Naive thymus-derived CD4-positive, alpha-beta T cell (primary cell): ENCODE measurements at places on chromosomes 12 and 14. TPM values are rescaled to one million over a fixed set of nuclear protein-coding genes. Genes with fewer than 3 reads are reported as not detected.

GRCh38 chr12:78447373-78447772, 417.2 kb upstream of the SYT1 start:
- no peak for DNase-seq

The HOXC13 gene
- total RNA-seq = not detected

The MYBPC1 gene
- total RNA-seq = not detected in 2 replicates

The CMAS gene
- 14.3 TPM for total RNA-seq

DNA sequence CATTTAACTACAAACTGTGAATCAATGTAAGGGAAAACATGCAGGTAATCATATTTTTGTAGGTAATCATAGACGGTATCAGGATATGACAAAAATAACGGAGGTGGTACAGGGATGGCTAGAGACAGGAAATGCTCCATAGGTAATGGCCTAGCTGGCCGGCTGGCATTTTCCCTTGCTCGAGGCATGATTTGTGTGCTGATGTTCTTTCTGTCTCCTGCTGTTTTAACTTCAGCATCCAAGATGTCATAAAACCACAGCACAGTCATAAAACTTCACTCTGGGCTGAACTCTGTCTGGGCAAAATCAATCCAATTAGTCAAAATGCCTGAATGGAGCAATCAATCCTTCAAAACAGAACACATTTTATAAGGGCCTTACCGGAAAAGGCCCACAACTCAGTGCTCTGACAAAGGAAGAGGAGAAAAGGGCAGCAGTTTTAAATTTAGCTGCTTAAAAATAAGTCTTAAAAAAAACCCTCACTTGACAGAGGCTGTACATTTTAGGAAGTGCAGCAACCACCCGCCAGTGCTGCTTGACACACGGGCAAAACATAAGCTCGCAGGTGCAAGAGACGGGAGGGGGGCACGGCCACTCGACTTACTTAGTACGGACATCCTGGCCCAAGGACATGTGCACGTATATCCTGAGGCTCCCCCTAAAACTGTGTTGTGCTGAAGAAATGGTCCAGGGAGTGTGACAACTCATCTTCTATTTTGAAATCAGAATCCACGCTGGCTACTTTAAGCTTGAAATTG, 40.5 kb upstream of the GPR68 start:
- DNase-seq = no peak

DNA sequence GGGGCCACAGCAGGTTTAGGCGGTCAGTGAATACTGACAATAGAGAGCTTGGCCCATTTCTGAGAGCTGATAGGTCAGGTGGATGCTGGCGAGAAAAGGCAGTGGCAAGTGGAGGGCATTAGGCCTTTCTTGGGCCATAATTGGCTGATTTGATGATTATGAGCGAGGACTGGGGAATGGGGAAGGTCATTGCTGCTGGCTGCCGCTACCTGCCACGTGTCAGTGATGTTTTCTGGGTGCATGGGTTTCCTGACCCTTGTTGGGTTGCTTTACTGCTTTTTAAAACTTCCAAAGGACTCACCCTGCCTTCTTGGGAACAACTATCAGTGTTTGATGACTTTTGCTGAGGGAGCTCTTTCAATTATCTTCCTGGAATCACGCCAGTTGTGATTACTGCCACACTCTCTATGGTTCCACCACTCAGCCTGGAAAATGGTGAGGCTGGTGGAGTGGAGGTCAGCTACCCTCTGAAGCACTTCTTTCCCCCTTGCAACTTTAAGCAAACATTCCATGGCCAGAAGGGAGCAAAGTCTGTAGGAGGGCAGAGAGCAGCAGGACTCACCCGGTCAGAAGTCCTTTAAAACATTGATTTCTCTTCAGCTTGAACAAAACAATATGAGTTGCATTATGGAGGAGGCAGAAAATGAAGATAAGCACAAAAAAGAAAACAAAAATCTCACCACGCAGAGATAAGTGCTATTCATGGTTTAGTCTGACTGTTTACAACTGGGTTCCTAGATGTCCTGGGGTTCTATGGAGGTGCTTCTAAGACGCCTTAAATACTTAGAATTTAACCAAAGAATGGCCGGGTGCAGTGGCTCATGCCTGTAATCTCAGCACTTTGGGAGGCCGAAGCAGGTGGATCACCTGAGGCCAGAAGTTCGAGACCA, 12.1 kb upstream of the SLC10A1 start:
- no peak for DNase-seq

DNA sequence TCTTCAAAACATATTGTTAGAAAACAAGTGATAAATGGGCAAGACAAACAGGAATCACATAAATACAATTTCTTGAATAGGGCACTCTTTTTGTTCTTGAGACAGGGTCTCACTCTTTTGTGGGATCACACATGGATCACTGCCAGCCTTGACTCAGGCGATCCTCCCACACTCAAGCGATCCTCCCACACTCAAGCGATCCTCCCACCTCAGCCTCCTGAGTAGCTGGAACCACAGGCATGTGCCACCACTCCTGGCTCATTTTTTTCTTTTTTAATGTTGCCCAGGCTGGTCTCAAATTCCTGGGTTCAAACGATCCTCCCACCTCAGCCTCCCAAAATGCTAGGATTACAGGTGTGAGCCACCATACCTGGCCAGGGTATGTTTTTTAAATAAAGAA, 57.4 kb downstream of the ATP2B1 start:
- no peak for DNase-seq

GRCh38 chr12:113582521-113583218, 111.0 kb upstream of the LHX5 start:
- DNase-seq = no peak

DNA sequence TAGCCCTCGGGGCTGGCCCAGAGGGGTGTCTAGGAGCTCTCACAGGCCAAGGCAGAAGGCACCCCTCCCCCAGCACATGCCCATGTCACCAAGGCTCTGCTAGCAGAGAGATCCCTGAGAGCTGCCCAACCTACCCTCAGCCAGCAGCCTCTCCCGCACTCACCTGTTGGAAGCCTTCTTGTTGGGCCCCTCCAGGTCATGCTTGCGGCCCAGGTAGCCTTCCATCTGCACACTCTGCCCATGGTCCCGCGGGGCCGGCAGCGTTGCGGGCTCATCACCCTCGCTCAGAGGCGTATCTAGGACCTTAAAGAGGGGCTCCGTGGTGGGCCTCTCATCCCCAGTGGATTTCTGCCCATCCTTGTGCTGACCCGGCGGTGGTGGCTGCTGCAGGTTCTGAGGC, 49.1 kb downstream of the PLEKHG3 start:
- no peak for DNase-seq

DNA sequence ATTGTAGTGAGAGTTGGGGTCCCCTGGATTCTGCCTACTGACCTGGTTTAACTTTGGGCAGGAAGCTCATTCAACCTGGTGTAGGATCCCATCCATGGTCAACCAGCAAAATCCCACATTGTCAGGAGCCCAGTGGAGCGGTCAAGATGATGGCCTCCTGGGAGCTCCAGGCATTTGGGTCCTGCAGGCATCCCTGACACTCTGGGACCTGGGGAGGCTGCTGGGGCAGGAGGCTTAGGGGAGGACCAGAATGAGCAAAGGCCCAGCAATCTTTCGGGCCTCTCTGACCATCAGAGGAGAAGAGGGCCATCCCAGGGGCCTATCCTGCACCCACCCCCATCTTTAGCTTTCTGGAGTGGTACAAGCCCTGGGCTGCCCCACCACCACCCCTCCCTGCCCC, 104.0 kb downstream of the PRMT8 start:
- DNase-seq = no peak

DNA sequence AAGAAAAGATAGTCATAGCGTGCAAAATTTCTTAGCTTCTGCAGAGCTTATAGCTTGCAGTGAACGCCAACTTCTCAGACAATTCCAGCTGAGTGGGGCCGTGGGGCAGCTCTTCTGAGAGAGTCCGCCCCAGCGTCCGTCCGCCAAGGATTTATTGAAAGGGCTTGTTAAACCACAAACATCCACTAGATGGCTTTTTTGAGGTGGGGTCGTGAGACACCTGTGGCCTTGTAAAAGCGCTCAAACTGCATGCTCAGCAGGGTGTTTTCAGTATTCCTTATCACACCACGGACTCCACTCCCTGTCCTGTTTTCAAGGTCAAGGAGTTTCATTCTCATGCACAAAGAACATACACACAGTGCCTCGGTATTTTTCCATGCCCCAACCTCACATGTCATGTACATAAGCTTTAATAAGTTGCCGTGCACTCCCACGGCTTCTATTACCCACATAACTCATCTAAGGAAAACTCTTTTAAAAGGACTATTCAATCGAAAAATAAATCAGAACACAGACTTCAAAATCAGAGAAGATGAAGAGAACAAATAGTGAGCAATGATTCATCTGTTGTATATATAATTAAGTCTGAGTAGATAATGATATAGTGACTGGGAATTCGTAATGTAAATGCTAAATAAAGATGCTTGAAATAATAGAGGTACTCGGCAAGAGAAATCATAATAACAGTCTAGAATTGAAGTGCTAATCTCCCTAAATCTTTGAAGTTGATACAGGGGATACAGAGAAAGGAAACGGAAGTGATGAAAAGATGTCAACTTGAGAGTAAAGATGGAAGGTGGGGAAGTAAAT, 46.7 kb downstream of the WBP11 start:
- DNase-seq = no peak

DNA sequence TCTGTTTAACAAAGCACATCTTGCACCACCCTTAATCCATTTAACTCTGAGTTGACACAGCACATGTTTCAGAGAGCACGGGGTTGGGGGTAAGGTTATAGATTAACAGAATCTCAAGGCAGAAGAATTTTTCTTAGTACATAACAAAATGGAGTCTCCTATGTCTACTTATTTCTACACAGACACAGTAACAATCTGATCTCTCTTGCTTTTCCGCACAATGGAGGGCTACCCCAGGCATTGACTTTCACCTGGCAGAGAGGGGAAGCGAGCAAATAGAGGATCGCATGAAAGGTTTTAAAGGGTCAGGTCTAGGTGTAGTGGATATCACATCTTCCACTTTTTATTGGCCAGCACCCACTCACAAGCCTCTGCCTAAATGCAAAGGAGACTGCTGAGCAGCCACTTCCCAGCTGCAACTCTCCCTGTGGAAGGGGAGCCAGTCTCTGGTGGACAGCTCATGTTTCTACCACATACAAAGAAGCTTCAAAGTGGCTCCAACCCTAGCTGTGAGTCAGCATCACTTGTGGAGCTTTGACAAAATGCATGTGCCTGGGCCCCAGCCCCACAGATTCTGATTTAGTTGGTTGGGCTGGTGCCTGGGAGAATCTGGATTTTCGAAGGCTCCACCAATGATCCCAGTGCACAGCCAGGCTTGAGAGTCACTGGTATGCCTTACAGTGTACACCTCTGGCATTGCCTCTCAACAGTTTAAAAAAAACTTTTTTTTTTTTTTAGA, 7.2 kb upstream of the FNTB start:
- no peak for DNase-seq

The FERMT2 gene
- total RNA-seq = not detected

DNA sequence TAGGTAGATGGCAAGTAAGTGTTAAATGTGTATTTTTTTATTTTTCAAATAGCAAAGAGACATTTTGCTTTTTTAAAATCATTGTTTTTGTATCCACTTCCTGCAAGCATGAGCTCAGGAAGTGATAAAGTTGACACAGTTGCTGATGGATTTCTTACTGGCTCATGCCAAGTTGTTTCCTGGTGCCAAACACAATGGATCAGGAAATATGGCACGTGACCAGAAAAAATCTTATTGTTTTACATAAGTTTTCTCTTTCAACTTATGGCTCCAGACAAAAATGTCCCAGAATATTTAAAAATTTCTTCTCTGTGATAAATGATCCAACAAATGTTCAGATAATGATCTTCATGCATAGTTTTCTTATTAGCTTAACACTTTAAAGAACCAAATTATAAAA, 1279.1 kb upstream of the FLRT2 start:
- DNase-seq = no peak

The TAS2R50 gene
- total RNA-seq = 1.5 TPM

- DNase-seq = no peak
These were observed 8.3 kb upstream of the SLC38A2 start for GRCh38 chr12:46380881-46381280.

The KRT5 gene
- total RNA-seq = not detected in 2 replicates

The SIX1 gene
- total RNA-seq = not detected

- peak; percentile 2 for DNase-seq
These were observed 156.6 kb downstream of the DAD1 start for GRCh38 chr14:22432348-22432976.

GRCh38 chr14:75858362-75858761, 123.4 kb downstream of the TGFB3 start:
- DNase-seq = no peak

DNA sequence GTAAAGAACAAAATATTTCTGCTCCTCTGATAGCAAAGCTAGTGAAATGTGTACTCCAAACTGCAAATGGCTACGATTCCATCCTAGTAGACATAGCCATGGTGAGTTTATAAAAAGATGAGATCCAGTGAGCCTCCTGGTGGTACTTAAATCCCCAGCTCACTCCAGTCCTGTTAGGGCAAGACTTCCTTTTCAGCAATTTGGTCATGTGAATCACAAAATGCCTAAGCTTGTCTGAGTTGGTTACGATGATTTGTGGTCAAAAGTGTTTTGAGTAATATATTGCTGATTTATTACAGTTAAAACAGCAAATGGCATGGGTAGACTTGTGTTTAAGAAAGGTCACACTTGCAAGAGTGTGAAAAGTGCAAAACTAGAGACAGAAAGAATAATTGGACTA, 102.7 kb upstream of the NAV3 start:
- DNase-seq = no peak

The CLECL1 gene
- not detected for total RNA-seq

The ZDHHC22 gene
- total RNA-seq = not detected

DNA sequence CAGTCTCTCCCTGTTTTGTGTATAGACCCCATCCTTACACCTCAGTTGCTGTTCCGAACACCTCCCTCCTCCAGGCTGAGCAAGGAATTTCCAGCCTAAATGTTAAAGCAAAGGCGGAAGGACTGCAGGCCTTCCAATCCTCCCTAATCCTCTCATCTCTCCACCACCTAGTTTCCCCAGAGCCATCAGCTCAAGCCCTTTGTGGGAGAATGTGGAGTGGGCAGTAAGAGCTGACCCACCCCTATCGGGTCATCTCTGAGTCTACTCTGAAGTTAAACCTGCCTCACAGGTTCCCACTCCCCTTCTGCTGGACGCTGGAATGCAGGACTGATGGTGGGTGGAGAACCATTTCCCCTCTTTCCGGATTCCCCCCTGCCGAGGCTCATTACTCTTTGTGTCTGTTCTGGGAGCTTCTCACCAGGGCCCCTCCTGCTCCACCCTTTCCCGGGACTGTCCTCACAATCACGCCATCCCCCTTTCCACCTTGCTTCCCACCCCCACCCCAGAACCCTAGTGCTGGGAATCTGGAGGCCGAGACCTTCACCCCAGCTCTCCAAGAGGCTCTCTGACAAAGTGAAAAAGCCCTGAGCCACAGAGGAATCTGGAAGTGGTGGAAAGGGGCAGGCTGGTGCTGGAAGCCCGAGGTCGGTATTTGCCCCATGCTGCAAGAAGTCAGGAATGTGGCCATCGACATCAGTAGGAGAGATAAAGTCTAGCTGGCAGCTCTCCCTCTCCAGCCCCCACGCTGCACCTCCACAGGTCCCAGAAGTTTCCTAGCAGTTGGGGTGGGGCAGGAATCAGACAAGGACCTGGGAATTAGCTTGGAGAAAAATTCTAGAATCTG, 3.3 kb upstream of the KRT18 start:
- DNase-seq = no peak

- no peak for DNase-seq
These were observed 32.4 kb downstream of the IQSEC3 start for GRCh38 chr12:98924-99352.

GRCh38 chr14:66242001-66242400, 244.2 kb upstream of the CCDC196 start:
- no peak for DNase-seq
